ENCODE measurements at places on chromosomes 1 and 21.
A peak's percentile ranks its signal among the peaks of the same experiment; 100 is the strongest.

- DNase-seq = no peak
These were observed 27.4 kb downstream of the KCNN3 start for GRCh38 chr1:154842635-154843034.

DNA sequence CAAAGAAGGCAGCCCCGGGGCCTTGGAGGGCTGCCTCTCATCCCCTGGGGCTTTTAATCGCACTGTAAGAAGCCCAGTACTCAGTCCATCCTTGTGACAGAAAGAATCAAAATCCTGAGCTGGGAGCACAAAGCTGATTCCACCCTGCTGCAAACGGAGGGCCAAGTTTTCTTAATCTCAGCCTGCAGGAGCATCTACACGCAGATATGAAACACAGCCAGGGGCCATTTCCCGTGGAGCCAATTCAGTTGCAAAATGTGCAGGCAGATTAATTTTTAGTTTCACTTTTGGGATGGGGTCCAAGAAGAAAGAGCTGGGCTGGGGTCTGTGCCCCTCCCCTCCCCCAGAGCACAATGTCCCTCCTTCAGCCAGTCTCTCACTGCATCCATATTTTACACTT is 4.4 kb downstream of the LYPD8 start:
- DNase-seq = no peak

DNA sequence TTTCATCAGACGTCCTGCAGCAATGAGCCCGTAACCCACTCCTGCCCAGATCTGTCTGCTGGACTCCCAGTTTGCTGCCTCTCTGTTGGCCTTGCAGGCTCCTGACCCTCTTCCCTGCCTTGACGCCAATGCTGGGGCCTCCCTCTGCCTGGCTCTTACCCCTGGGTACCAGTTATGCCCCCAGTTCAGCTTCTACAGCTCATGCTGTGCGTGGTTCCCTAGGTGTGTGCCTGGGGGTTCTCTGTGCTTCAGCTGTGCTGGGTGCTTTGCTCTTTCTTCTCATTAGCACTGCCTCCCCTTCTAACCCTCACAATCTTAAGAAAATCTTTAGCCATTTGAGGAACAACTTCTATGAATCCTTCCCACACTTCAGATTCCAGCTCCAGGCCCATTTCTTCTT is 151.4 kb downstream of the ZSCAN20 start:
- DNase-seq = no peak

DNA sequence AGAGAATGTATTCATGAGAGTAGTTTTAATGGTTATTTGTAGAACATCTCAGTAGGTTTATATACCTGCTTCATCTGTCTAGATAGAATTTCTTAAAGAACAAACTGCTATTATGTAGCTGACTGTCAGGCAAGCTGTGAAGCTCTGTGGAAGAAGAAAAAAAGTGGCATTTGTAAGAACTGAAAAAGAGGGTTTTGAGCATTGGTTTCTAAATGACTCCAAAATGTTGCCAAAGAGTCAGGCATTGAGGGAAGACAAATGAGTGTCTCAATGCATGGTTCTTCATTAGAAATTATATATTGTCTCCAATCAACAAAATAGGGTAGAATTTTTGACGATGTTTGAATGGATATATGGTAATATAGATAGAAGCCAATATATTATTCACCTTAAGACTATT is 1276.1 kb downstream of the KCNT2 start:
- DNase-seq = no peak

DNA sequence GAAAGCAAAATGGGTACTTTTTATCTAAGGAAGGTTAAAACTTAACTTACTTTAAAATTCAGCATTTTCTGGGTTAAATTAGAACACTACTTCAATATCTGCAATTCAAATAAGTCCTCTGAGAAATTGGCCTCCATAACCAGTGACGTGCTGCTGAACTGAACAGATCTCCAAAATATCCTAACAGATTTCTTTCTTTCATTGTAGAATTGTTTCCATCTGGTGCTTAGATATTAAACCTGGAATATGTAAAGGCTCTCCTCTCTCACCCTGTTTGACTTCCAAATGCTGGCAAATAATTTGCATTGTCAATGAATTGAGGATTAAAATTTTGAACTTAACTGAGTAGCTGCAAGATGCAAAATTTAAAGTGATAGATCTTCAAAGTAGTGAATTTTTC is 316.9 kb upstream of the CXADR start:
- no peak for DNase-seq

- DNase-seq = no peak
These were observed 218.0 kb downstream of the DENND1B start for GRCh38 chr1:197557302-197557701.

- DNase-seq = no peak
These were observed 514.0 kb upstream of the TMPRSS15 start for GRCh38 chr21:18917622-18918021.

DNA sequence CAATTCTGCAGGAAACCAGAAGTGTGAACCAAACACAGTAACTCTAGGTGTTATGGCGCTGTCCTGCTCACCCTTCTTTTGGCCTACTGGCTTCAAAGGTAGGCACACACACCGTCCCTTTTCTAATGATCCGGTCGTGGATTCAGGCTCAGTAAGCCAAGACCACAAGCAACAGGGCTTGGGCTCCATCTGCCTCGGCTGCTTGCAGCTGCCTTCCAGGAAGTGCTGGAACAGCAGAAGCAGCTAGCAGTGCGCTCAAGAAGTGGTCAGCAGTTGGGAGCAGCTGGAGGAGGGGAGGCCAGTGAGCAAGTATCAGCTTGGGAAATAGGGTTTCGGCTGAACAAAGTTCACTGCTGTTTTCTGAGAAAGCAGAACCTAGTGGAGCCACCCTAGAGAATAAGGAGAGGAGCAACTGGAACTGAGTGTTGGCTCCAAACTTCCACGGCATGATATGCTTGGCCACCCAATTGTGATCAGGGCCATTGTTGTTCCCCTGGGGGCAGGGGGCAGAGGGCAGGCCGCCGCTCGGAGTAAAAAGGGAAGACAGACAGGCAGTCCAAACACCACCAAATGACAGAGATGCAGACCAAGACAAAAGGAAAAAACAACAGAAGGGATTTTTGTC is 173.4 kb downstream of the TOMM20 start:
- no peak for DNase-seq

GRCh38 chr1:110011527-110012041 is 22.8 kb upstream of the STRIP1 start:
- peak; percentile 10 for DNase-seq

DNA sequence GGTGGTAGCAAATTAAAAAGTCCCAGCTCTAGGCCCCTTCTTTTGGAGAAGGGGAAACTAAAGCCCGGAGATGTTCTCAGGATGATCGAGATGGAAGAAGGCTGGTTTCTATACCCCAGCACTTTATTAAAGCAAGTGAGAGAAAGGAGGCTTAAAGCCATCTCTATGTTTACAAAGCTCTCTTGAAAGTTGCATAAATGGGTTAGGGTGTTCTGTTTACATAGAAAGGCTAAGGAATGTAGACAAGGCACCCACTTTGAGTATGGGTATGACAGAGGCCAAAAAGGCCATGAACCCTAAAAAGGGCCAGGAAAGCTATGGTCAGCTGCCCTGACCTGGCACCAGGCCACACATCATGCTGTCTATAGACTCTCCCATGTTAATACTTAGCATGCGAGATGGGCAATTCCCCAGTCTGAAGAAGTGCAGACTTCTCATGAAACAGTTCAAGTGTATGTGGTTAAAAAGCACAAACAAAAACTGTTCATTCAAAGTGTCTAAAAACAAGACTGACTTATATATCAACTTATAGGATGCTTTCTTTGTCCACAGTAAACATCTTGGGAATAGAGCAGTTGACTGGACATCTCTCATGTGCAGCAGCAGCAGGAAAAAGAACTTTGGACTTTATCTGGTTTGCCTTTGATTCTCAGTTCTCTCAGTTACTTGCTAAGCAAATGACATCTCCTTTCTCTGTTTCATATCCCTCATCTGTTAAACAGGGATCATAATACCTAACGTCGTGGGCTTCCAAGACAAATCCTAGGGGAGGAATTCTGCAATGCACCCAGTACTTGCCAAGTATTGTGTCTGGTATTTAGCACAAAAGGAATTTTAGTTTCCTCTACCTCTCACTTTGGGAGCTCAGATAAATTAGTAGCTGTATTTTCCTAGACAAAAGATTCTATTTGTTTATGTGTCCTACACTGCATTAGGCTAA is 521.6 kb downstream of the PLPP3 start:
- DNase-seq = no peak

- no peak for DNase-seq
These were observed 1.8 kb downstream of the HYI start for GRCh38 chr1:43451701-43452532.

GRCh38 chr1:245188403-245188802 is 33.6 kb downstream of the KIF26B start:
- DNase-seq = no peak

- DNase-seq = no peak
These were observed 7.4 kb downstream of the TFF1 start for GRCh38 chr21:42358937-42359336.
